ENCODE measurements at places on chromosomes 13 and 19.

- DNase-seq, result no peak
Observed at GRCh38 chr13:20891768-20892167, 10.8 kb downstream of the XPO4 start.

- DNase-seq, result no peak
Observed at GRCh38 chr13:43608400-43609137, 178.2 kb downstream of the ENOX1 start.

- no peak for DNase-seq
Observed at GRCh38 chr19:19448238-19448544, 42.7 kb downstream of the GATAD2A start.

DNA sequence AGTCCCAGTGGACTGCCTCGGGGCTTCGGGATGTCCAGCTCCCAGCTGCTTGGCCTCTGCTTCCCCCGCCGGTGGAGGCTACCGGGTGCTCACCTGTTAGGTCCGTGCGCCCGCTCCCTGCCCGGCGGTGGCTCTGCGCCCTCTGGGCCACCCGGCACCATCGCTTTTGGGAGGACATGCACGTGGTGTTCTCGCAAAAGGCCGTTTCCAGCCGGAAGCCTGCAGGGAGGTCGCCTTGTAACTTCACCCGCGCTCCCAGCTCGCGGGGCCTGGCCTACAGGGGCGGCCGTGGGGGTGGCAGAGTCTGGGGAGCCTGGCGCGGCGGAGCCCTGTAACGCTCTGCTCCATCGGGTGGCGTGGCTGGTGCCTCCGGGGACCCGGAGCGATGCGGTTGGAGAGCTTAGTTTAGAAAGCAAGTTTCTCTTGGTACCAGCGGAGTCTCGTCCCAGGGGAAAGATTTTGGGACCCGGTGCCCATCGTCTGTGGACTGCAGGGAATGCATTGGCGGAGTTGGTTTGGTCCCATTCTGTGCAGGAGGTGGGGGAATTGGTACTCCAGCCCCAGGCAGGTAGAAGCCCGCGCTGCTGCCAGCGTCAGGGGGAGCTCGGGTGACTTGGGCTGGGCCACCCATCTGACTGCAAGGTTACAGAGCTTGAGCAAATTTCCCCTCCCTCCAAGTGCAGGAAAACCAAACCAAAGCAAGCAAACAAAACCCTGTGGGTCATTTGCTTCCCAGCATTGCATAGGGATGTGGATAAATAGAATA, 673 bp downstream of the SPATA13 start:
- no peak for DNase-seq
